ENCODE measurements at places on chromosomes 4 and X.

DNA sequence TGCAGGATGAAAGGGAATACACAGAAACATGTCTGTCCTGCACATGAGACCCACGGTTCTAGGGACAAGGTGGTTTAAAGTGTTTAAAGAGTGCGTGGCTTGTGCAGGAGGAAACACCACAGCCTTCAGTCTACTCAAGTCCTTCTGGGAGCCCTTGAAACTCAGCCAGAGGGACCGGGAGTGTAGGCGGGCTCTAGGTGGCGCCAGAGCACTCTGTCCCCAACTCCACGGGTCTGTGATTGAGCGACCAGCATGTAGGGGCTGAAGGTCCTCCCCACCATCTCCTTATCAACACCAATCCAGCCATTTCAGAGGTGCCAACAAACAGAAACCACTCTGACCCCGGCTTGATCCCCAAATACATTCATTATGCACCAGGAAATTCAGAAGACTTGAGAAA is 82.0 kb upstream of the CLDN34 start:
- peak; percentile 72 for DNase-seq

GRCh38 chrX:76802708-76803107 is 375.2 kb downstream of the MAGEE1 start:
- no peak for DNase-seq

GRCh38 chrX:41301438-41301824 is 32.5 kb upstream of the DDX3X start:
- DNase-seq, result no peak

- no peak for DNase-seq
Measured at GRCh38 chr4:16168144-16168543, 58.1 kb downstream of the TAPT1 start.

- no peak for DNase-seq
Measured at GRCh38 chrX:69162361-69162865, 2.8 kb downstream of the PJA1 start.

GRCh38 chrX:13087322-13088155 is 43.1 kb upstream of the FAM9C start:
- DNase-seq, result peak; percentile 70

GRCh38 chrX:139881130-139881529 is 51.7 kb downstream of the ATP11C start:
- DNase-seq, result no peak

DNA sequence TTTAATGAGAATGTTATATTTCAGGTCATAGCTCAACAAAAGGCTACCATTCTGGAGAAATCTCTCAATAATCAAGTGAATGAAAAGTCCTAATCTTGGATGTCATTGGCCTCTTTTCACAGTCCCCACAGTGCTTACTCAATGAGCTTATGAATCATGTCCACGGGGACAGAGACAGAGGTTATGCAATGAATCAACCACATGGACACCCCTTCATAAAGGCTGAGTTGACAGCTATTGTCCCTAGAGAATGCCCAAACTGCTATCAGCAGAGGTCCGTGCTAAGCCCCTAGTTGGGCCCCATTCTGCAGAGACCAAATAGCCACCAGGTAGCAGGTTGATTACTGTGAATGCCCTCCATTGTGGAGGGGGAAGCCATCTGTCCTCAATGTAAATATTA is 158.1 kb downstream of the LHFPL1 start:
- DNase-seq, result no peak

- DNase-seq, result no peak
Measured at GRCh38 chrX:88425739-88426138, 321.3 kb upstream of the CPXCR1 start.

DNA sequence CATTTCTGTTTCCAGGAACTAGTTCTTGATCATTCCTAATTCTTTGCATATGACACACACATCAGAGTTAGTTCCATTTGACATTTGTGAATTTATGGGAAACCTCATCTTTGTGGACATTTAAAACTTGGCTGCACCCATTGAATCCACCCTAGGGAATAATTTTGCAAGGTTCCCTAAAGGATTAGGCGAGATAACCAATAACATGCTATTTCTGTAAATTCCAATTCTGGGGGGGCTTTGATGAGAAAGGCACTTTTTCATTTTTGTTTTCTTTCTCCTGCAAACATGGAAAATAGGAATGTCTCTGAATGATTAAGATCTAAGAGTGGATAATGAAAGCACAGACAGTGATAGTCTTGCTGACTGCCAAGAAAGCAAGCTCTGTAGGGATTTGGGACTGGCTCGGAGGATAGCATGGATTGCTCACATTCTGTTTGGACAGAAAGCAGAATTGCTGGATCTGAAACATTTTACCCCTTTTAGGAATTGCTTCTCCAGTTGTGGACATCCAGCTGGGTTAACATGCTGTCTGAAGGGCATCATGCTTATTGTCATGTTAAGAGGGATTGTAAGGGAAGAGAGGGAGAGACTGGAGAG is 145.1 kb downstream of the NHS start:
- DNase-seq, result no peak
